Activated B cell treated with CpG ODN at 0.5 μM for 24 hours (primary cell): ENCODE measurements at places on chromosomes 11 and 22. TPM values are rescaled to one million over a fixed set of nuclear protein-coding genes. Genes with fewer than 3 reads are reported as not detected.

Gene FAM83F
- 0.02 and 0.13 TPM in 2 replicates for total RNA-seq

Gene TBC1D10A
- total RNA-seq, result 20.1 and 20.4 TPM in 2 replicates

Gene ANKK1
- 0.20 and 0.60 TPM in 2 replicates for total RNA-seq

- no peak for DNase-seq
Measured at GRCh38 chr11:82898241-82898640, 2.0 kb downstream of the PRCP start.

Gene SMTNL1
- total RNA-seq, result not detected in 2 replicates

- DNase-seq, result no peak
Measured at GRCh38 chr11:3035333-3035732, 21.9 kb downstream of the CARS1 start.

GRCh38 chr22:42611051-42611450, 3.6 kb downstream of the POLDIP3 start:
- no peak for DNase-seq

Gene SLC43A1
- total RNA-seq, result 11.1 and 12.8 TPM in 2 replicates

GRCh38 chr11:129721685-129722084, 94.0 kb upstream of the TMEM45B start:
- DNase-seq, result no peak

GRCh38 chr11:46554213-46555147, 39.3 kb downstream of the AMBRA1 start:
- no peak for DNase-seq

DNA sequence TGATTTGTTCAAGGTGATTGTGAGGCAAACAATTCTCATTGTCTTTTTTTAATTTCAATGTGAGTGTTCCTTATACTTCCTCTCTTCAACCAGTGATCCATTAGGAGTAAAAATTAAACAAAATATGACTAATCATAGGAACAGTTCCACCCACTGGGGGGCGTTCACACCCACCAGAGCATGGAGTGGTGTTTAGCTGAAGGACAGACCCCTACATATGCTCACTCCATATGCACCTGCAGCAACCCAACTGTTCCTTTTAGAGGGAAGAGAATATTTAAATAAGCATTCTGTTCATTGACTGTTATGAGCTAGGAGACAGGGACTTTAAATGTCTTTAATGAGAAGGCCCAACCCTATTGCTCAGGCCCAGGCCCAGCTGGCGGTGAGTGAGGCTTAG, 78.7 kb upstream of the DRD2 start:
- DNase-seq, result no peak

DNA sequence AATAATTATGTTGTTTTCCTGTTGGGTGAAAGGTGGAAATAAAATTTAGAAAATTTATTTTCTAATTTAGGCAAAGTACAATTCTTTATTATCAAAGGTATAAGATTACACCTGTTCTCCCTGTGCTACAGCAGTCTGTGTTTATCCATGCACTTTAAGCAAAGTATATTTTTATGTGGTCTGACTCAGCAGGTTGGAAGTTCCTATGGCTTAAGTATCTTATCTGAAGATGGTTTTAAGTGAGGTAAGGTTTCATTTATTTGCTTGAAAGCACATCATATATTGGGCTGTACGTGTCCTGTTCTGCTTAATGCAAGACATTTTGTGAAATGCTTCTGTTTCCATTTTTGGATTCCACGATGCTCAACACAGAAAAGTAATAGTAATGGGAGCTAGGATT, 14.6 kb downstream of the PPME1 start:
- DNase-seq, result no peak

GRCh38 chr11:60367009-60367408, 11.3 kb upstream of the MS4A7 start:
- no peak for DNase-seq

Gene SSH3
- 5.1 and 7.7 TPM in 2 replicates for total RNA-seq

DNA sequence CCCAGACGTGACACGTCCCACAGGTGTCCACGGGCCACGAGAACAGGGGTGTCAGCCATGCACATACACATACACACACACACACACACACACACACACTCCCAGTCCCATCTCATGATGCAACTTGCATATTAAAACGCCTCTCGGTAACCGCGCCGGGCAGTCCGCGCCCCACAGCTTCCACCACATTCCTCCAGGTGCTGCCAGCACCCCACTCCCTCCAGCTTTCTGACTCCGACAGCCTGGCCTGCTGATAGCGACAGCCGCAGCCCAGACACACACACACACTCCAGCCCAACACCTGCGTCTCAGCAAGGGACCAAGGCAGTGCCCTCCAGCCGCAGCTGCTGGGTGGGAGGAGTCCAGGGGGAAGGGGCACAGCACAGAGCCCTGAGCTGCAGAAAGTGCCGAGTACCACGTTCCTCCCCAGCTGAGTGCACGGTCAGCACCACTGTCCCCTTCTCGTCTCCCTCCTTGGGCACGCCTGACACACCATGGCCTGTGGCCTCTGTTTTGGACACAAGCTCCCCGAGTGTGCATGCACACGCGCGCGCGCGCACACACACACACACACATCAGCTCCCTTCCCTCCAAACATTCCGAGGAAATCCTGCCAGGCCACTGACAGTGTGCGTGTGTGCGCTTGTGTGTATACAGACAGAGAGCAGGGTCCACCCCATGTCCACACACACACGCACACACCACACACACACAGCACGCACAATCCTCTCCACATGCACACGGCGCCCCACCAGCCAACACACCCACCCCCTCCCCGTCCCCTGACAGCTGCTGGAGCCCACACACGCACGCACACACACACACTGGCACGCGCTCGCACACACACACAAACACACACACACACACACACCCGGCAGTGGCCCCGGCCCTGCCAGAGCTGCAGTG, 1.2 kb downstream of the ELFN2 start:
- no peak for DNase-seq

DNA sequence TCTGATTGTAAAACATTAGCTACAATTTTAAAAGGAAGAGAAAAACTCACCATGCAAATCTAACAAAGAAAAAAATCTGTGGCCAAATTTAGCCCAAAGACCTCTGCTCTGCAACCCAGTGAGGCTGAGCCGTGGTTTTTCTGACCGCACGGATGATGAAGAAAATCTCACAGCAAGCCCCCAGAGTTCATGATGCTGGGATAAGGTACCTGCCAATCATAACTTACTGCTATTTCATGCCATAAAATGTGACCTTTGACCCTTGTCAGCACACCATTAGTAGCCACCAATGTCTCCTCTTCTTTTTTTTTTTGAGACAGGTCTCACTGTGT, 11.1 kb downstream of the CERK start:
- no peak for DNase-seq

Gene FGF19
- not detected in 2 replicates for total RNA-seq

DNA sequence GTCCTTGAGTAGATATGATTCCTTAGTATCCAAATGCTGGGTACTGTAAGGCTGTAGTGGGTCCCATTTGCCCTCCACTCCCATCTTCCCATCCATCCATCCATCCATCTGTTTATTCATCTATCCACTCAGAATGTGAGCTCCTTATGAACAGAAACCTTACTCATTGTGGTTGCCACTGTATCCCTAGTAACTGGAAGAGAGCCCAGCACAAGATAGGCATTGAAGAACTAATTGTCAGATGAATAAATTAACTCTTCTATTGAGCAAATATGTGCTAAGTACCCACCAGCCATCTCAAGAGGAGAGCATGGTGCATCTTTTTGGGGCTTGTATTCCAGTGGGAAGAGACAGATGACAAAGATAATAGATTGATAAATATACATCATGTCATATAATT, 86.4 kb upstream of the SEZ6L start:
- DNase-seq, result no peak

Gene GAS2
- total RNA-seq, result 2.6 and 3.5 TPM in 2 replicates

GRCh38 chr22:47698906-47699305, 936.5 kb downstream of the TBC1D22A start:
- DNase-seq, result no peak

DNA sequence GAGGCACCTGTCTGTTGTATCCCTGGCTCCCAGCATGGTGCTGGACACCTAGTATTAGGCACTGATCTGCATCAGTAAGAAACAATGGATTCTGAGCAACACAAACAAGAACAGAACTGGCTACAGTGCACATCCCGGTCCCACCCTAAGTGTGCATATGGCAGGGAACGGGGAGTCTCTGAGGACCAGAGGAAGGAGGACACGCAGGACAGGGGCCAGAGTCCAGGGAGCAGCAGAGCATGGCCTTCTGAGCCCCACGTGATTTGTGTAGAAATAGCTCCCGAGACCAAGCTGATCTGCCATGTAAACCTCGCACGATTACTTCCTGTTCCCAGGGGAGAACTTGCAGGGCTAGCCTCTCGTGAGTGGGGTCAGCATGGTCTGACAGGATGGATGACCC, 12.7 kb upstream of the SNX32 start:
- DNase-seq, result no peak

- DNase-seq, result no peak
Measured at GRCh38 chr11:15886866-15887265, 469.5 kb downstream of the SOX6 start.

DNA sequence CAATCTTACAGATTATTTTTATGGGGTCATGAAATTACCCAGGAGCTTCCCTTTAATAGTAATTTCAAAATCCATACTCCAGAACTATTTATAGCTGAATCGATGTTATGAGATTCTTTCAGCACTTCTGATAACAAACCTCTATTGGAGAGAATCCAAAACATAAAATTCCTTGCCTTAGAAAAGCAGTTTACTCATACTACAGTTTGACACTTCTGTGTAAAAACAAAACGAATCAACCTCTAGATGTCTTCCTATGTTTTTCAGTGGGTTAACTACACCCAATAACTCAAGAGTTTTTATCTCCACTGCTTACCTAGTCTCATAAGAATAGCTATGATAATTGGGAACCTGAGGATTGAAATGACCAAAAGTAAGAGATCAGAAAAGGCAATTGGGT, 35.6 kb downstream of the KIF18A start:
- no peak for DNase-seq

DNA sequence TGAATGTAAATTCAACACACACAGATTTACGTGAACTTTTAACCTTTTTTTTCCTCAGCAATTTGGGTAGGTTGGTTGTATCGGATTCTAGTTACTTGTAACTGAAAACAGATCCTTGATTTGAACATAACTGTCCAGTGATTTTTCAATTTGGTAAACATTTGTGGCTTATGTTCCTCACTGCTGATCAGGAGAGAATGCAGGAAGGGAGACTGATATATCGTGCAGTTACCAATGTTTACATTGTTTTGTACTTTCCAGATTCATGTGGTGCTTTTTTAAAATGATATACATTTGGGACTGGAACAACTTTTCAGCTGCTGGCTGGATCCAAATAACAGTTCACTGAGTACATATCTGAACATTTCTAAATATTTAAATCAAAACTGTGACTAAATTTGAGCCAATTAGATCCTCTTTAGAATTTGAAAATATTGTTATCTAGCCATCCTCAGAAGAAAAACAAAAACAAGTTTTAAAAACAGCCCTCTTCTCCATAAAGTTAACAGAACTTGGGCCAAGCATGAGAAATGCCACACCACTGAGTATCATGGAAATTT, 84.3 kb upstream of the MTMR2 start:
- DNase-seq, result no peak

Gene C11orf86
- total RNA-seq, result not detected in 2 replicates

- DNase-seq, result no peak
Measured at GRCh38 chr22:50274771-50275170, 4.6 kb upstream of the MAPK11 start.
